Stimulated activated CD8-positive, alpha-beta memory T cell treated with anti-CD3 and anti-CD28 coated beads, Interleukin-4, amount 100 ng/mL, for 1 hour (primary cell): ENCODE measurements at places on chromosomes 7 and 10.

- DNase-seq: no peak
Measured at GRCh38 chr10:12579954-12580858, 230.9 kb downstream of the CAMK1D start.

- no peak for DNase-seq
Measured at GRCh38 chr7:150923196-150923595, 54.9 kb downstream of the KCNH2 start.

DNA sequence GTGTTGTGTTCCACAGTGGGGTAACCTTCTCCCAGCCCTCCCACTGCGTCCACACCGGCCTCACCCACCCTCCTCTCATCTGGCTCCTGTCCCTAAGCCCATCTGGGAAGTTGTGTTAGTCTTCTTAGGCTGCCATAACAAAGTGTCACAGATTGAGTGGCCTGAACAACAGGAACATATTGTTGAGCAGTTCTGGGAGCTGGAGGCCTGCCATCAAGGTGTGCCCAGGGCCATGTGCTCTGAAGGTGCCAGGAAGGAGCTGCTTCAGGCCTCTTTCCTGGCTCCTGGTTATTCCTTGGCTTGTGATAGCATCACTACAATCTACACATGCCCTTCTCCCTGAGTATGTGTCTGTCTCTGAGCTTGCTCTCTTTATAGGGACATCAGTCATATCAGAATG is 327.6 kb upstream of the COBL start:
- no peak for DNase-seq

GRCh38 chr7:14590206-14590605 is 312.3 kb downstream of the DGKB start:
- no peak for DNase-seq

- DNase-seq: no peak
Measured at GRCh38 chr10:50422259-50422658, 170.9 kb upstream of the ASAH2 start.

DNA sequence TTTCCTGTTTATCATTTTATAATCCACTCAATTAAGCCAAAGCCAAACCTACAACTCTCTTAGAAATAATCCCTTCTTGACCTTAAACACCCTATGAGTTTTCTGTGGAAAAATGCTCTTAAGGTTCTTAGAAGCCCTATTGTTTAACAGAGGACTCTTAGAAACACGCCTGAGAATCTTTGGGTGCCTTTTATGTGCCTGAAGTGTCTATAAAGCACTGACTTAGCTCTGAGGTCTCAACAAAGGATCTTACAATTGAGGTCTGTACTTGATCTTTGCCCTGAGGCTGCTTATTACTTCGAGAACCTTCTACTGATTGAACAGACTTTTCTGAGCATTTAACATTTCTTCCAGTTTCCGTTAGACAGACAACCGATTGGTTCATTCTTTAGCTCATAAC is 353.3 kb upstream of the SORCS1 start:
- DNase-seq: no peak

DNA sequence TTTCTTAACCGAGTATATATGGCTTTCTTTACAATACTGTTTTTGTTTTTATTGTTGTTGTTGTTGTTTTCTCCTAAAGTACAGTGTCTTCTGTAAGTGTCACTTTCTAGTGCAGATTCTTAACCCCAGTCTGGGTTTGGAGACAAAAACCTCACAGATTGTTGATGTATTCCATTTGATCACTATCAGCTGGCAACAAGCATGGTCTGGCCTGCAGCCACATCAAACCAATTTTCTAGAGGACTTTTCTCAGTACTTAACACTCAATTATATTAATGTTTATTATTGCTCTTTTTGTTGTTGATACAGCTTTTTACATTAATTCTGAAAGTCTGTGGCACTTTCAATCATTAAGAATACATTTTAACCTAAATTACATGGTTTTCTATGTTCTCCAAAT is 17.1 kb downstream of the LRRN3 start:
- DNase-seq: no peak

DNA sequence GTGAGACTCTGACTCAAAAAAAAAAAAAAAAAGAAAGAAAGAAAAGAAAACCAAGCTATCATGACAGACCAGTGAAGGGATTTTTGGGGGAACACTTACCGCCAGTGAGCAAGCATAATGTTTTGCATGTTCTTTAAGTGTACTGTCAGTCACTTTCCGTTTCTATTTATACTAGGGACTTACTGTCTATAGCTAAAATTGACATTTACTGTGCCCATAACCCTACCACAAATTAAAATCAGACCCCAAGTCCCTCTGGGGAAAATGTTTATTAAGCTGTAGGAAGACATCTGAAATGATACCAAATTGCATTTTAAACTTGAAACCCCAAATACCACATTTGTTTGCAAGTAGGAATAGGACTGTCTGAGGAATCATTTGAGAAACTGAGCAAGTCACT is 252.8 kb downstream of the TRIL start:
- no peak for DNase-seq

DNA sequence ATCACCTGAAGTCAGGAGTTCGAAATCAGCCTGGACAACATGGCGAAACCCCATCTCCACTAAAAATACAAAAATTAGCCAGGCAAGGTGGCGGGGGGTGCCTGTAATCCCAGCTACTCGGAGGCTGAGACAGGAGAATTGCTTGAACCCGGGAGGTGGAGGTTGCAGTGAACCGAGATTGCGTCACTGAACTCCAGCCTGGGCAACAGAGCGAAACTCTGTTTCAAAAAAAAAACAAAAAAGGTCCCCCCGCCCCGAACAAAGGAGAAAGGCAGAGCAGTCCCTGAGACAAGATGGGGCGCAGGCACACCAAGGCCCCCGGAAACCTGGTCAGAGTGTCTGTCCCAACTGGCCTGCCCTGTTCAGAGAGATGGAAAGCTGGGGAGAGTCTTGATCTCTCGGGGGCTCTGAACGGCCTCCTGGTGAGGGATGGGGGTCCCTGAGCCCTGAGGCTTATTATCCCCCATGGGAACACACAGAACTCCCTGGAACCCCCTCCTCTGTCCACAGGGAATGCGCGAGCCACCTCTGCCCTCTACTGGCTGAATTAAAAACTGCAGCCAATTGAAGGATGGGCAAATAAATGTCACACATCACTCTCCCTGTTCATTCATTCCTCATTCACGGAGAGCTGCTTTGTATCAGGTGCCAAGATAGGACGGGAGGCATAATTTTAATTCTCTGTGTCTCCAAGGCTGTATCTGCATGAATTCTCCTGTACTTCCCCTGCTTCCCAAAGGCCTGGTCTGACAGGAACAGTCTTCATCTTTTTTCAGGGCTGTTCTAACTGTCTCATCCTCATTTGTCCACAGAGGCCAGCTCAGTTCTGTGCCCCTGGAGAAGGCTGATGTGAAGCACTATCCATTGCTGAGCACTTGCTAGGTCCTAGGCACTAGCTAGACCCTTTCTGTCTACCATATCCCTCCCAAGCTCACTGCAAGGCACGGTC is 28.9 kb downstream of the MAT1A start:
- no peak for DNase-seq

DNA sequence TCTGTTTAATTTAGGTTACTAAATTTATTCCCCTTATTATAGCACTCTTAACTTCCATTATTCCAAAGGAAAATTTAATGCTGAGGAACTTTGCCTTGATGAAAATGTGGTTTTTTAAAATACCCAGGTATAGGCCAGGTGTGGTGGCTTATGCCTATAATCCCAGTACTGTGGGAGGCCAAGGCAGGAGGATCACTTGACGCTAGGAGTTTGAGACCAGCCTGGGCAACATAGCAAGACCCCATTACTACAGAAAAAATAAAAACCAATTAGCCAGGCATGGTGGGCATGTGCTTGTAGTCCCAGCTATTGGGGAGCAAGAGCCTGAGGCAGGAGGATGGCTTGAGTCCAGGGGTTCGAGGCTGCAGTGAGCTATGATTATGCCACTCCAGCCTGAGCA is 32.4 kb downstream of the TMEM243 start:
- no peak for DNase-seq

DNA sequence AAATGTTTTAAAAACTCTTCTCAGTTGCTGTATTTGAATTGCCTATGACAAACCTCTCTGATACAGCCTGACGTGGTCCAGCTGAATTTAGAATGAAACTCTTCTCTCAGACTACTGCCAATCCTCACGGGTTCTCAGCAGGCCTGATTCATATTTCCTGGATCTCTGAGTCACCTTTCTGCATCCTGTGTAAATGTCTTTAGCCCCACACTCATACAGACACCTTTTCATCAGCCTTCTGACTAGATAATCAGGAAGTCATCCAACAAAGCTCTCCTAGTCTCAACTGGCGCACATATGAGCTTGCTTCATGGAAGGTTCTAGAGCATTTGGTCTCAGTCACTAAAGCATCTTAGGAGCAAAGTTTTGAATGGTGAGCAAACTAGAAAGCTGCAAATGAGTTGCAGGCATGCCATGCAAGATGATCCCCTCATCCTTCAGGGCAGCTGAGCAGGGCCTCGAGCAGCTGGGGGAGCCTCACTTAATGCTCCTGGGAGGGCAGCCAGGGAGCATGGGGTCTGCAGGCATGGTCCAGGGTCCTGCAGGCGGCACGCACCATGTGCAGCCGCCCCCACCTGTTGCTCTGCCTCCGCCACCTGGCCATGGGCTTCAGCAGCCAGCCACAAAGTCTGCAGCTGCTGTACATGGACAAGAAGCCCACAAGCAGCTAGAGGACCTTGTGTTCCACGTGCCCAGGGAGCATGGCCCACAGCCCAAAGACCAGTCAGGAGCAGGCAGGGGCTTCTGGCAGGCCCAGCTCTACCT is 182.8 kb downstream of the ARHGAP12 start:
- DNase-seq: no peak

DNA sequence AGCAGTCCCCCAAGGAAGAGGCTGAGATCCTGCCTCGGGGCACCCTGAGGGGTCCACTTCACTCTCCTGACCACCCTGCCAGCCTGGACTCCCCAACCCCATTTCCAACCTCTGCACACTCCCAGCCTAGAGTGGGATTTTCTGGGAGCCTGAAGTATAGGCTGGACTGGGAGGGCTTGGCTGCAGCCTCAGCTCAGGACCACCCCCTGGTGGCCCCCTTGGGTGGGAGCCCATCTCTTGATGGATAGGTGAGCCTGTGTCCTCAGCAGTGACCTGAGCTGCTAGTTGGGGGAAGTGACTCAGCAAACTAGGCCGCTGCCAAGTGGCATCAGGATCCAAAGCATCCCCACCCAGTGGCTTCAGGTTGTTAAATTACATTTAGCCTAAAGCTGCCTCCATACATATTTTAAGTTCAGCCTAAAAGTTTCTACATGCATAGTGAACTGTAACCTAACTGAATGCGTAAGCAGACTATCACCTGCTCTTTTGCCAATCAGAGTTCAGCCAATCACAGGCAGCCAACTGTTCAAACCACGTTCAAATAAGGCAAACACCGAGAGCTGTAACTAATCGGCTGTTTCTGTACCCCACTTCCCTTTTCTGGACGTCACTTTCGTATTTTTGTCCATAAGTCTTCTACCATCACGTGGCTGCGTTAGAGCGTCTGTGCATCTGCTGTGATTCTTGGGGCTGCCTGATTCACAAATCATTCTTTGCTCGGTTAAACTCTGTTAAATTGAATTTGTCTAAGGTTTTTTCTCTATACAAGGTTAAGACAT is 144.0 kb downstream of the PLPP4 start:
- DNase-seq: no peak

DNA sequence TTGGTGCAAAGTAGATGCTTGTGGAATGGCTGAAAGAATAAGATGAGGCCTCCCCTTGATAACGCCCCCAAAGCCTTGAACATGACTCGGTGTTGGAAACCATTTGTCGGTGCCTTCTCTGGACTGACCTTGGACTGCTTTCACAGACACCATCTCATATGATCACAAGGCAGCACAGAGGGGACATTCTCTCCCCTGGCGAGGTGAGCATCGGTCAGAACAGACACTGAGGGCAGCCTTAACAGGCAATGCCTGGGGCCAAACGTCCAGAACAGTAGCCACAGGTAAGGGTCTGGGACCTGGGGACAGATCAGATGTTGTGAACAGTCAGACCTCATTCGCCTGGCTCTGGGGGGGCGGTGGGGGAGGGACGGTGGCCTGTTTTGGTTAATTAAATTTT is 2.8 kb upstream of the TRRAP start:
- no peak for DNase-seq

DNA sequence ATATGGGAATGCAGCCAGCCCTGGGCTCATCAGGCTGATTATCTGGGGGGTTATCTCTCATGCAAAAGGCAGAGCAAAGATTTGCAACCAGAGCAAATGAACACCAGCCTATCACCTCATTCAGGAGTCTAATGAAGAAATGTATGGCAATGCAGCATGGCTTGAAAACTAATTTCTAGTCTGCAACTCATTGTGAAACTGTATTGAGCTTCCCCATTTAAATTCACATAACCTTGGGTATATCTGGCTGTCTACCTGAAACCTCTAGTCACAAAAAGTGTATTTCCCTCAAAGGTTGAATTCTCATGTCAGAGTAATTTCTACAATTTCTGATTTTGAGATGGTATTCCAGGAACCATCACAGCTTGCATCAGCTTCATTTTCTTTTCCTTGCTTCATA is 240.0 kb downstream of the SDHAF3 start:
- no peak for DNase-seq

DNA sequence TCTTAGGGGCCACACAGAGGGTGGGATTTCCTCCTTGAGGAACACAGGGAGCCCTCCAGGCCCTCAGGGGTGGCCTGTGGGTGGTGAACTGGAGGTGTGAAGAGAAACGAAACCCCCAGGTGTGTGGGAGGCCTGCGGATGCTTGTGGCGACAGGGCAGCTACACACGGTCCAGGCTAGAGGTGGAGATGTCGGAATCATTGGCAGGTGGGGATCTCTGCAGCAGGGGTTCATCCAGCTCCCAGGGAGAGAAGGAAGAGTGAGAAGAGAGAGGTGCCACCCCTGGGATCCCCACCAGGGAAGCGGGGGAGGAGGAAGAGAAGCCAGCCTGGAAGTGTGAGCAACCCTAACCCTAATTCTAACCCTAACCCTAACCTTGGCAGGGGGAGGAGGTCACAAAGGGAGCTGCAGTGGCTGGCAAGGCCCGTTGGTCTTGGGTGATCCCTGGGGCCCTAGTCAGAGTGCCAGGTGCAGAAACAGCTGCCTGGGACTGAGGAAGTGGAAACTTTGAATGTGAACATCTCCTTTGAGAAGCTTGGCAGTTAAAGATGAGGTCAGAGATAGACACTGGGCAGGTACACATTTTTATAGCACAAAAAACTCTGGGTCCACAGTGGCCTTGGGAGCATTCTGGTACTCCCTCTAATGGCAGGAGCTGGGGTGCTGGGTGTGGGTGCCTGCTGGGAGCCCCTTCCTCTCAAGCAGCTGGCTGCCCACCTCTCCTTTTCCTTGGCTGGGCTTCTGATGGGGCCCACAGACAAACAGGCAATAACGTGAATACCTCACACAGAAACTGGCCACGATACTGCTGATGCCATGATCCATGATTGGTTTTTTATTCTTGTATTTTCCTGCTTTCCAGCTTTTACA is 6.8 kb upstream of the AEBP1 start:
- DNase-seq: no peak

- DNase-seq: no peak
Measured at GRCh38 chr7:141944811-141945210, 2.0 kb downstream of the CLEC5A start.

GRCh38 chr10:45427970-45428366 is 54.0 kb downstream of the ALOX5 start:
- DNase-seq: no peak

GRCh38 chr7:36283181-36283580 is 106.5 kb upstream of the ANLN start:
- DNase-seq: no peak
